ENCODE measurements at places on chromosomes 1 and 21.

GRCh38 chr1:241275226-241275625 is 81.8 kb downstream of the RGS7 start:
- no peak for DNase-seq

DNA sequence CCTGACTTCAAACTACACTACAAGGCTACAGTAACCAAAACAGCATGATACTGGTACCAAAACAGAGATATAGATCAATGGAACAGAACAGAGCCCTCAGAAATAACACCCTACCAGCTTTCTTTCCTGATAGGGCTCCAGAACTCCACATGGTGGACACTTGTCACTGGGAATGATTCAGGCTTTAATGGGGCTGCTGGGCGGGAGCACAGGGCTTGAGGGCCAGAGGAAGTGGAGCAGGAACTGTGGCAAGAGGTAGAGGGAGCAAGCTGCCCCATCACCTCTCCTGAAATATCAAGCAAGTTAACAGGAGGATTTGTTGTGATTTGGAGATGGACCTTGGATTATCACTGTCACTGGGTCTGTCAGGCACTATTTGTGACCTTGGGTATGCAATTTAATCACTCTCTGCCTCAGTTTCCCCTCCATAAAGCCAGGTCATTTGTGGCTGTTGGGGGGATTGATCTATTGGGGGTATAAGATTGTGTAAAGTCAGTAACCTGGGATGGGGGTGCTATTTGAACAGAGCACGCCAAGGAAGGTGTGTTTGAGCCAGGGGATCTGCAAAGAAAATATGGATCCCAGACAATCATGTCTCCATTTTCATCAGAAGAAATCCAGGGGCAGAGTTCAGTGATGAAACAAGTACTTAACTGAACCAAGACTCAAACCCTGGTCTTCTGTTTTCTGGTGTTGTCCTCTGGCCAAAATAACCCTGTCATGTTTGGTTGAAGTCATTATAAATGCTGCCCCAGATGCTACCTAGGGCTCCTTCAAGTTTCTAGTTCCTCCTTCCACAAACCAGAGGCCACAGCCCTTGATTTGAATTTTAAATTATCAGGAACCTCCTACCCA is 25.2 kb downstream of the ETS2 start:
- no peak for DNase-seq

DNA sequence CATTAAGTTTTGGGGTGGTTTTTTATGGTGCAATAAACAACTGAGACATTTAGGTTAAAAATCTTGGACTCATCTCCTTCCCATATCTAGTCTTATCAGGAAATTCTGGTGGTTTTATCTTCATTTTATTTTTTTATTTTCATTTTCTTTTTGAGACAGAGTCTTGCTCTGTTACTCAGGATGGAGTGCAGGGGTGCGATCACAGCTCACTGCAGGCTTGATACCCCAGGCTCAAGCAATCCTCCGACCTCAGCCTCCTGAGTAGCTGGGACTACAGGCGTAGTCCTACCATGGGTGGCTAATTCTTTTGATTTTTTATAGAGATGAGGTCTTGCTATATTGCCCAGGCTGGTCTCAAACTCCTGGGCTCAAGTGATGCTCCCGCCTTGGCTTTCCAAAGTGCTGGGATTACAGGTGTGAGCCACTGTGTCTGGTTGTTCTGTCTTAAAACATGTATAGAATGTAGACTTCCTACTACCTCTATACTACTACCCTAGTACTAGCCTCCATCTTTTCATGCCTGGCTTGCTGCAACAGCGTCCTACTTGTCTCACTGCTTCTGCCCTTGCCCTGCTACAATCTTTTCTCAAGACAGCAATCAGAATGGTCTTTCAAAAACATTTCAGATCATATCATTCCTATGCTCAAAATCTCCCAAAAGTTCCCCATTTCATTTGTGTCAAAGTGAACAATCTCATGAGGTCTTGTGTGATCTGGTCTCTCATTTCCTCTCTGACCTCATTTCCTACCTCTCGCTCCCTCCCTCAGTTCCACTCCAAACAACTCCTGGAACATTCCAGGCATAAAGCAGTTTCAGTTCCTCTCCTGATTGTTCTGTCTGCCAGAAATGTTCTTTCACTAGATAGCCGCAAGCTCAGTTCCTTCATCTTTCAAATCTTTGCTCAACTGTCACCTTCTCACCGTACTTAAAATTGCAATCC is 5.9 kb upstream of the FCGR2A start:
- DNase-seq: no peak

DNA sequence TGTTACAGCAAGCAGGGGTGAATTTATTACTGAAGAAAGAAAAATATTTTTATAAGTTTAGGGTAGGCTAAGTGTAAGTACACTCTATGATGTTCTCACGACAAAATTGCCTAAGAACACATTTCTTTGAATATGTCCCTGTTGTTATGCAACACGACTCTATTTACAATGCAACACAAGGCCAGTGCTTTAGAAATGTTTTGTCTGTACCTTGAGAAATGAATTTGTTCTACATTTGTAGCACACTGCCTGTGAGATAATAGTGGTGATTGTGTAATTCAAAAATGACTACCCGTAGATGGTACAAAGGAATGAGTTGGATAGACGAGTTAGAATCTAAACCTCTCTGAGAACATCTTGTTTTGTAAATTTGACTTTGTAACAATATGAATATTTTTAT is 63.7 kb upstream of the IGSF5 start:
- DNase-seq: no peak

- no peak for DNase-seq
Observed at GRCh38 chr1:192565946-192566345, 9.6 kb upstream of the RGS1 start.

GRCh38 chr1:225700164-225700821 is 47.4 kb upstream of the ENAH start:
- DNase-seq: no peak

- DNase-seq: no peak
Observed at GRCh38 chr1:37073152-37073853, 39.0 kb upstream of the GRIK3 start.

GRCh38 chr1:67969446-67969845 is 81.0 kb downstream of the DIRAS3 start:
- DNase-seq: no peak

- DNase-seq: no peak
Observed at GRCh38 chr1:170471398-170472053, 60.4 kb upstream of the GORAB start.

DNA sequence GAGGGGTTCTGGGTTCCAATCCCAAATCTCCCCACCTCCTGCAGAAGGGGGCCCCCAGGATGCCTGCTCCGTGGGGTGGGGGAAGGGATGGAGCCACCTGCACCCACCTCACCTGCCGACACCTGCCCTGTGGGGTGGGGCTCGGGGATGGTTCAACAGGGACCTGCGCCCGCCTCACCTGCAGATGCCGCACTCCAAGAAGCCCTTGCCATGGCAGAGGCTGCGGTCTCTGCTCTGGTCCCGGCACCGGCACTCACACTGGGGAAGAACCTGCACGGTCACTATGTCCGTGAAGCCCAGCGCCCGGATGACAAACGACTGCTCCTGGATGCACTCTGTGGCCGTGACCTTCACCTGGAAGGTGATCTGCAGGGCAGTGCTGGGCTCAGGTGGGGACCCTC is 18.1 kb upstream of the PTTG1IP start:
- DNase-seq: no peak

- DNase-seq: no peak
Observed at GRCh38 chr1:92922356-92923035, 38.8 kb downstream of the DIPK1A start.

- no peak for DNase-seq
Observed at GRCh38 chr1:32485554-32486255, 20.8 kb downstream of the ZBTB8B start.

- no peak for DNase-seq
Observed at GRCh38 chr1:192809307-192810252, 741 bp downstream of the RGS2 start.

DNA sequence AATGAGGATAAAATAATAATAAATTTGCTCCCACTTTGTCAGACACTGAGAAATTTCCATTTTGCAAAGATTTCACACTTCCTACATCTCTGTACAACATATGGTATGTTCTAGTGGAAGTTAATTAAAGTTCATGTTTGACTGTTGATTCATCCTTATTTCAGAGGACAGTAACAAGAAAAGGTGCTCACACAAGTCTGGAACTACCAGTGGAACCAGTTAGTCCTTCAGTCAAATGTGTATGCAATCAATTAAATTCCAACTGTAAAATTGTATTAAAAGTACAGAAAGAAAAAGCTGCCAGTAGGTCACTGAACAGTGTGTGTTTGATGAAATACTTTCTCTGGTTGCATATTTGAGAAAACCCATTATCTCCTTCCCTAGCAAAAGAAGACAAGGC is 496.0 kb upstream of the PKN2 start:
- no peak for DNase-seq

GRCh38 chr1:226731257-226731893 is 7.7 kb downstream of the ITPKB start:
- no peak for DNase-seq

DNA sequence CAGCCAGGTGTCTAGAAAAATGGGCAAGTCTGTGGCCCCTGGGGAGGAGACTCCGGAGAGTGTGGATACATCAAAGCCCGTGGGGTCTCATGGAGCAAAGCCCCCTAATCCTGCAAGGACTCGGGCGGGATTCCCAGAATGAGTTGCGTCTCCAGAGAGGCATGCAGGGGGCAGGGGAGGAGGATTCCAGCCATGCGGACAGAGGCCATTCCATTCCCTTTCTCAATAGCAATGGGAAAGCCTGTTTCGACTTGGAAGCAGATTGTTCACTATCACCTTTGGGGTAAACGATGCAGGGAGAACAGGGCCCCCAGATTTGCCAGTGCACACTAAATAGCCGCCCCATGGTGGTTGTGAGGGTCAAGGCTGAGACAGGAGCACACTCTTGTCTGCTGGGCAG is 15.4 kb upstream of the PRDM15 start:
- DNase-seq: no peak

- DNase-seq: no peak
Observed at GRCh38 chr1:24285231-24285630, 33.9 kb upstream of the GRHL3 start.

DNA sequence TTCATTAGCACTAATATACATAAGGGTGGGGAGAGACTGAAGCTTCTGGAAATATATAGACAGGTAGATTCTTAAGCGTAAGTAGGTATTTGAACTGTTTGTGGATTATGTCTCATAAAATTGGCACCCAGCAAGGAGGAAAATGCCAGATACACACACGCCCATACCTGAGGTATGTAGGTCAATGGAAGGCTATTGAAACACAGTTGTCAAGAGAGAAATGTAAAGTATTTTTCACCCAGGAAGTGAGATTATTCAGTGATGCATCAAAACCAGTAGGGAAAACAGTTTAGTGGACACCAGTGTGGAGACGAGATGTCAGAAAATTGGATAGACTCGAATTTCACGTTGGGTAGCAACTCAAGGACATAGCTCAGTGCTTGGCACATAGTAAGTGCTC is 4.7 kb upstream of the RSPH1 start:
- no peak for DNase-seq

- DNase-seq: no peak
Observed at GRCh38 chr1:161193561-161194235, 5.2 kb downstream of the ADAMTS4 start.

DNA sequence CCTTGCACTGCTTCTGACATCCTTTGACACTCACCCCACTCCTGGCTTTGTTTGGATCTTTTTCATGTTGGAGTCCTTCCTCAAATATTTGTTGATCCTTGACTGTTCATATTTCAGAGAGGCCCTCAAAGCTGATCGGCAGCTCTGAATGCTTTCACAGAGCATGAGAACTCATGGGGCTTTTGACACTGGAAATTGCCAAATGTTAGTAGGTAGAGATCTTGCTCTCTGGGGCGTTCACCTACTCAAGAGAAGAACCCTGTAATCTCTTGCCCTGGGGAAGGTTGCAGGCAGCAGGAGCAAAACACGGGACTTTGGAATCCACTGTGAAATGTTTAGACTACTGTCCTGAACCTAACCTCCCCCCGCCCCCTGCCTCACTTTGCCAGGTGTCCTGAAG is 67.4 kb upstream of the STUM start:
- no peak for DNase-seq

DNA sequence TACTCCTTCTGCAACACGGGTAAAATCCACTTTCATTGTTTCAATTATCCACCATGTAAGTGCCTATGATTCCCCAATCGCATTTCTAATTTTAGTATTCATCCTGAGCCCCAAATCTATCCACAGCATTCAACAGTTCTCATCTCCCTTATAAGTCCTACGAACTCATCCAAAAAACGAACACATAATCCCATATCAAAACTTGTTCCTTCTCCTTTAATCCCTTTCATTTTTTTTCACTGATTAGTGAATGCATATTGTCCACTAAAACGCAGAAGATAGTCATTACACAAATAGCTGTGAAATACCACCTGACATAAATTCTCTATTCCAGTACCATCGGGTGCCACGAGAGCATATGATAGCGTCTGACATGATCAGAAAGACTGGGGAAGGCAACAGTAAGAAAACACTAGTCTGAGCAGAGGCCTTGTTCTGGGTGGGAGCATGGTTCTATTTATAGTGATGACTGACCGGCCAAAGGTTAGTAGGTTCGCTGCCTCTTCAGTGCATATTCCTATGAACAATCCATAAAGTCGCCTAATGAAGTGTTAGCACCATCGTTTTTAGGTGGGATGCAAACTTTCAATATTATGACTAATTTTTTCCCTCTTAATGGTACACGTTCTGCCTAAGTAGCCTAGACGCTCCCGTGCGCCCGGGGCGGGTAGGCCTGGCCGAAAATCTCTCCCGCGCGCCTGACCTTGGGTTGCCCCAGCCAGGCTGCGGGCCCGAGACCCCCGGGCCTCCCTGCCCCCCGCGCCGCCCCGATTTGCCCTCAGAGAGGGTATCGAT is 648 bp downstream of the ATP5PF start:
- no peak for DNase-seq

DNA sequence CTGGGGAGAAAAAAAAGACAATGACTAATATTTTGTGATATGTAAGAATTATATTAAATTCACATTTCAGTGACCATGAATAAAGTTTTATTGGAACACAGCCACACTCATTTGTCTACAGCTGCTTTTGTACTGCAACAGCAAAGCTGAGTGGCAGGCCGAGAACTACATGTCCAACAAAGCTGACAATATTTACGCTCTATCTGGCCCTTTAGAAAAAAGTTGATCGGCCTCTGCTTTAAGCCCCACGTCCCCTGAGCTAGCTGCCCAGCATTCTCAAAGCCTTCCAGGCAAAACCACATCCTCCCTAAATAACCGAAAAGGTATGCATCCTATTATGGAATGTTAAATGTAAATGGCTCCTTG is 8.6 kb downstream of the SLC2A1 start:
- DNase-seq: no peak

- DNase-seq: no peak
Observed at GRCh38 chr1:183161391-183161790, 24.7 kb upstream of the LAMC2 start.

Data from GM12892 (cell line).